Activated T-helper 17 cell treated with anti-CD3 and anti-CD28 coated beads, Interleukin-2, amount 50 U/mL, for 72 hours (primary cell): ENCODE measurements at places on chromosomes 6 and 20.

- ATAC-seq = no peak
These were observed 12.2 kb downstream of the BRD2 start for GRCh38 chr6:32980488-32981038.

DNA sequence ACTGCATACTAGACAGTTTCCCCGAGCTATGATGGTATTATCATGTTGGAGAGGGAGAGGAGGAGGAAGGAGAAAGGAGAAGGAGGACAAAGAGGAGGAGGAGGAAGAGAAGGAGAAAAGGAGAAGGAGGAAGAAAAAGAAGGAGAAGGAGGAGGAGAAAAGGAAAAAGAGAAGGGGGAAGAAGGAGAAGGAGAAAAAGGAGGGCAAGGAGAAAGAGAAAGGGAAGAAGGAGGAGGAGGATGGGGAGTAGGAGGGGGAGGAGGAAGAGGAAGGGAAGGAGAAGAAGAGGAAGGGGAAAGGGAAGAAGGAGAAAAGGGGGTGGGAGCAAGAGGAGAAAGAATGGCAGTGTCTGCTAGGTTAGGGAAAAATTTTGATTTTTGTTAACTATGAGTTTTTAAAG is 35.1 kb upstream of the PRELID3B start:
- no peak for ATAC-seq

- ATAC-seq = no peak
These were observed 105.5 kb downstream of the DHX35 start for GRCh38 chr20:39067526-39068216.

GRCh38 chr20:45629496-45630100 is at the start of gene WFDC10A:
TSS of gene WFDC10A (plus strand) at chr20:45629739. CDS start at chr20:45629814, 75 bp downstream.
- peak; percentile 79 for ATAC-seq

- ATAC-seq = no peak
These were observed 1.5 kb downstream of the MAFB start for GRCh38 chr20:40687384-40688128.

GRCh38 chr20:25278636-25279361 is 30.9 kb downstream of the PYGB start:
- no peak for ATAC-seq

- no peak for ATAC-seq
These were observed 137.2 kb downstream of the B3GAT2 start for GRCh38 chr6:70819646-70820045.

DNA sequence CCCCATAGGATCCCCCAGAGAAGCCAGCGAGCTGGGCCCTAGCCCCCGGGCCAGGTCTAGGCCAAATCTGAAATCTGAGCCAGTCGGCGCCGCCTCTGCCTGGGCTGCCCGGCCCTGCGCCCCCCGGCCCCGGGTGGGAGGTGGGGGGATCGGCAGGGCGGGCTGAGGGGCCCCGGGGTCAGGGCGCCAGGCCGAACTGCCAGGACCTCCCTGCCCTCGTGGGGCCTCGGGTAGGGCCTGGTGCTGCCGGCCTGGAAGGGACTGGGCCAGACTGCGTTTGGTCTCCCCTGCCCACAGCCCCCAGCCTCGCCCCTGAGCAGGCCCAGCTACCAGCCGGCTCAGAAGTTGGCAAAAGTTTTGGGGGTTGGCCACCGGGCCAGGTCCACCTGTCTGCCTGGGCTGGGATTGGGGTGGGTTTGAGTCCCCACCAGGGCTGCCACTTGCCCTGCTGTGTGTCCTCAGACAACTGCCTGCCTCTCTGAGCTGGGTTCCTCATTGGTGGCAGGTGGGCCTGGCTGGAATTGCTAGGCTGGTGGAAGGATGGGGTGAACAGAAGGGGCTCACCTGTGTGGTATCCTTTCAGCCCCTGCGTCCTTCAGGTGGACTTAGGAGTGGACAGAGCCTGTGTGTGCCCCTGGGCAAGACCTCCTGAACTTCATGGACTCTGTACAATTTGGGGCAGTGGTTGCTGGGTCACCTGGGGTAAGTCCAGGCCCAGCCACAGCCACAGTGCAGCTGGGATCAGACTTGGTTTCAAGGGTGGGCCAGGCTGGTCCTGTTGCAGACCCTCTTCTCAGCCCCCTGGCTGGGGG is 801 bp downstream of the SRC start:
- no peak for ATAC-seq

- no peak for ATAC-seq
These were observed 861 bp upstream of the RALGAPA2 start for GRCh38 chr20:20713244-20713765.

- no peak for ATAC-seq
These were observed 255.0 kb upstream of the ZFP64 start for GRCh38 chr20:52446421-52447224.
